Nephron progenitor cell (in vitro differentiated cells): ENCODE measurements at places on chromosomes 6 and 20.

GRCh38 chr20:2217857-2218539, 77.8 kb upstream of the TGM3 start:
- DNase-seq = no peak

DNA sequence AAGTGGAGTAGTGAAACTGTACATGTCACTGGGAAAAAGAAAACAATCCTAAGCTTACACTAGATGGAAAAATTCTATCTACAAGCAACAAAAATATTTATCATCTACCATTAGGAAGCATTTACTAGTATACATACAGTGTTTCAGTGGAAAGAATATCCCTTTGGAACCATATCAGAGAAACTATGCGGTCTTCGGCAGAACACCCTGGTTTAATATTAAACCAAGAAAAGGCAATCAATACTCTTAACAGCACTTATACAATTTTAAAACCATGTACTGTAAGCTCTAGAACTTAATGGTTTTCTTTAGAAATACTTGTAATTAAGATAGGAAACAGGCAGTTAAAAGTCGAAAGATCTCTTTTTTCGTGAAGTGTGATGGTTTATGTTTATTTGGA, 32.3 kb downstream of the GCLC start:
- DNase-seq = no peak

- no peak for DNase-seq
Measured at GRCh38 chr20:43900496-43900895, 14.2 kb upstream of the TOX2 start.

GRCh38 chr6:168574075-168574698, 133.2 kb downstream of the SMOC2 start:
- no peak for DNase-seq

DNA sequence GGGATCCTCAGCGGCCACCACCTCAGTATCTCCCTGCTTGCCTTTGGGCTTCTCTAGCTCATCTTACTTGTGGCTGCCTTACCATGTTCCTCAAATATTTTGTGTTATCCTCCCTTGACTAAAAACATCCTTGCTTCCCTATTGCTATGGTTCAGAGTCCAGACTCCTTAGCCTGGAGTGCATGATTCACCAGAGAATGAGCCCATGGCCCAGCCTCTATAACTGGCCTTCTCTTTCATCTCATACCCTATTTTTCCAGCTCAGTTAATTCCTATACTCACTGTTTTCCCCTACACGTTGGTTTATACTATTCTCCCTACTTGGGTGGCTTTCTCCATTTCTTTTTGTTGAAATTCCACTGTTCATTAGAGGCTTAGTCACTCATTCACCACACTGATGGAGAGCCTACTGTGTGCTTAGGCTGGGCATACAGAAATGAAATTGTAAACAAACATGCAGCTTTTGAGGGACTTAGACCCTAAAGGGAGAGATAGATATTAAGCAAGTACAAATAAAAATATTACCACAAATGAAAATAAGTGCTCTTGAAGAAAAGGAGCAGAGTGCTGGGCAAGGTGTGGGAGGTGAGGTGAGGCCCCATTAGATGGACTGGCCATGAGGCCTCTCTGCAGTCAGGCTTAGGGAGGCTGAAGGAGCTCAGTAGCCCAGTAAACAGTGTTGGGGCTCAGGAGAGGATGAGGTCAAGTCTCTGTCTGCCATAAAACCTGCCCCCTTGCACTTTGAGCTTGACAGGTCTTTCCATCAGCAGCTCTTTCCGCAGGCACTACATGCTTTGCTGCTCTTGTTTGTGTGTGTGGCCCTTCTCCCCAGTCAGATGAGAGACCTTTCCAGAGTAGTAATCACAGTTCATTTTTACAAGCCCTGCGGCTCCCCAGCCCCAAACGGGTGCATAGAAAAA, 109.3 kb downstream of the TCP11 start:
- peak; percentile 39 for DNase-seq

DNA sequence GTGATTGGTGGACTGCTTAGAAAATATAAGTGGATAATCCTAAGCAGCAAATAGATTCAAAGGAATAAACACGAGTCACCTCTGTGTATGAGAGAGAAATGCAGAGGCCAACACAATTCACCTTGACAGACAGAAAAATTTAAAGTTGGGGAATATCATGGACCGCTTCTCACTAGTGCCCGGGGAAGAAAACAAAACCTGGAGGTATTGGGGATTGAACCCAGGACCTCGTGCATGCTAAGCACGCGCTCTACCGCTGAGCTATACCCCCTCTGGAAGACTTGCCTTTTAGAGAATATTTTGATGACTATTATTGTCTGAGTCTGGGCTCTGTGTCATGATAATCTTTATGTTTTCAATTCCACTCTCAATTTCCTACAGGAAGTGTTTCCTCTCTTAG, 111.9 kb downstream of the TRIM27 start:
- no peak for DNase-seq

DNA sequence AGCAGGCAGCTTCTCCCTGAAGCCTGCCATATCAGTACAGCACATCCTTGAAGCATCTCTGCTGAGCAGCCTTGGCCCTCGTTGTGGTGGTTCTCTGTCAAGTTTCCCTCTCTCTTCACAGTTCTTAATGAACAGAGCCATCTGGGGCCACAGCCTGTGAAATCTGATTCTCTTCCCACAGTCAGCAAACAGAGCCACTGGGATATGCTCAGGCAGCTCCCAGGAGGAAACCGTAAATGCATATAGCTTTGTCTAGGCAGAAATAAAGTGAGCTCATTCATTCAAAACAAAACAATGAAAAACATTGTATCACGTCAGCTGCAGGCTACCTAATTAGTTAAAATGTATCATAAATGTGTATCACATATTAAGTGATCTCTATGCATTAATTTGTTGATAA, 80.3 kb downstream of the TBC1D7 start:
- DNase-seq = peak; percentile 34

DNA sequence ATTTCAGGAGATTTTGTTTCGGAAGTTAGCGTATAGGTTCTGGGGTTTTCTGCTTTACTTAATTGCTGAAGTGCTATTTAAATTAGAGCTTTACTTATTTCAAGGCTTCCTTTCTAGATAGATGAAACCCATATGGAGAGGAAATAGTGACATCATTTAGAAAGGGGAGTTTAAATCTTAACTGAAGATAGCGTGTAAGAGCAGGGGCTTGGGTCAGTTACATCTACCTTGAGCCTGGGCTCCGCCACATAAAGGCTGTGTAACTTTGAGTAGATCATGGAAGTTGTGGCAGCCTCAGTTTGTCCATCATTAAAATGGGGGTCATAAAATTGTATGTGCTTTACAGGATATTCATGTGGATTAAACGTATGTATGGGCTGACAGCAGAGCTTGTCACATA, 4.7 kb downstream of the CDS2 start:
- no peak for DNase-seq

DNA sequence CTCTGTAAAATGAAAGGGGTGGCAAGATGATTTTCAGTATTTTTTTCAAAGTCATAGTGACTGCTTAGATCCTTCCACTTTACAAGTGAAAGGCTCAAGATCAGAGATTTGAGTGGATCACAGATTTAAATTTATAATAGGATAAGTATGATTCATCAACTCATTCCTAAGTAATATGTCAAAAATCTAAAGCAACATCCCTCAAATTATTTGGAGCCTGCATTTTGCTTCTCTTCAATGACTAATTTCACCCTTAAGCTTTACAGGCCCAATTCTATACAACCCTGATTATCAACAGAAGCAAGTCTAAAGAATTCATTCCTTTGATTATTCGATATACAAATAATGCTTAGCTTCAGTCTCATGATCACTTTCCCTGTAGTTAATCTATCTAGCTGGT, 93.9 kb upstream of the HEY2 start:
- no peak for DNase-seq

GRCh38 chr6:137494281-137494987, at the start of gene OLIG3:
TSS of gene OLIG3 (minus strand) at chr6:137494394. CDS start at chr6:137494170, 224 bp downstream.
- DNase-seq = no peak

DNA sequence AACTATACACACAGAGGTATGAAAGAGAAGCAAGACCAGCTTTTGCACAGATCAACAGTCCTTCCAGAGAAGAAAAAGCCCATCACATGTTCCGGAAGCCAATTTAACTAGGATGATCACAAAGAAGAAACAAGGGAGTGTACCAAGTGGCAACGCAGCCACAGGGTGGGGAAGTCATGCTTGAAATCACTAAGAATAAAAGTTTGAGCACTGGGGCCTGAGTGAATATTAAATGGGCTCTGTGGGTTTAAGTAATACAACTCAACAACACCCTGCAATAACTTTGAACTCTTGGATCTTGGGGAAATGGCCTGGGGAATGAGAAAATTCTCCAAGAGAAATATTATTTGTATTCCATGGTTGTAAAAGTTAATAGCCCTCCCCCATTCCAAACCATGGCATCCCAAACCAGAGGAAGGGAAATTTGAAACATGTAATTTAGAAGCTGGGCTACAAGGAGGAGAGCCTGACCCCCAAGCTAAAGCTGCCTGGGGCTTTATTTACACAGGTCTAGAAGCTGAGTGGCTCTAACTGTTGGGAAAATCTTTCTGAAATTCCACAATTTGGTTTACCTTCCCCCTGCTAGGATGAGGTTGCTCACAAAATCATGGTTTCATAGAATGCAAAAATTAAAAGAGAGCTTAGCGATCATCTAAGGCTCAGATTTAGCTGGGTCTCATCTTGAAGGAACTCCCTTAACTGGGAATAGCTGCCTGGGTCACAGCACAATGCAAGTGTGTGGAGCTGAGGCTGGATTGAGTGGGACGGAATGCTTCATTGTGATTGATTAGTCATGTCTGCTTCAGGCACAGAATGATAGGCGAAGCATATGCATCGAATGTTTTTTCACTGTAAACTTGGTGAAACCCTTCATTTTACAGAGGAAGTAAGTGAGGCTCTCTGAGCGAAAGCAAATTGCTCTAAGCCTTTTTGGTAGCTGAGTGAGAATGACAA, 143.6 kb downstream of the BMP7 start:
- DNase-seq = no peak

DNA sequence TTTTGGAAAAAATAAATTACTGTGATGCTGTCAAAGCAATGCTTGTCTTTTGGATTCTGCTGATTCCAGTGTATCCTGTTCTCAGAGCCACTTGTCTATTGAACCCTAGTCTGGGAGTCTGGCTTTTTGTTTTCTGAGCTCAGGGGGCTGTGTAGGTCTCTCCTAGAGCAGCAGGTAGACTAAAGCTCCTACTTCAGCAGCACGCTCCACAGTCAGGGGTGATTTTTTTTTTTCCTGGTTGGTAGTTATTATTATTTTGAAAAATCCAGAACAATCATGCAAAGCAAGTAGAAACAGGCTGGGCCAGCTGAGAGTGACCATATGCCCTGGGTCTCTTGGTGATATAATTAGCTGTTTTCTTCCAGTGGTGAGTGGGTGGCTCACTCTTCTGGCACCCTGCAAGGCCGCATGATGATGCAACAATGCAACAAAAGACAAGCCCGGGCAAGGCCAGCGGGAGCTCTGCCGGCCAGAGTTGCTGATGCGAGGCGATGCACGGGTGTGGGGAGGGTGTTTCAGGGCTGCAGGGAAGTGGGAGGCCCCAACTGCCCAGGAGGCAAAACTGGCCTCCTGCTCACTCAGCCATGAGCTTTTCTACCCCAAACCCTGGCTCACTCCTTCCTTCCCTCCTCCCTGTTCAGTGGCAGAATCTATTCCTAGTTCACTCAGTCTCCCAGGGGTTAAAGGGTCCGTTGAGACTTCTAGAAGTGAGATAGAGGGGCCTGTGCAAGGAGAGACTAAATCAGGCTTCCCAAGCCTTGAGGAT, 11.5 kb upstream of the CDKN1A start:
- peak; percentile 69 for DNase-seq

DNA sequence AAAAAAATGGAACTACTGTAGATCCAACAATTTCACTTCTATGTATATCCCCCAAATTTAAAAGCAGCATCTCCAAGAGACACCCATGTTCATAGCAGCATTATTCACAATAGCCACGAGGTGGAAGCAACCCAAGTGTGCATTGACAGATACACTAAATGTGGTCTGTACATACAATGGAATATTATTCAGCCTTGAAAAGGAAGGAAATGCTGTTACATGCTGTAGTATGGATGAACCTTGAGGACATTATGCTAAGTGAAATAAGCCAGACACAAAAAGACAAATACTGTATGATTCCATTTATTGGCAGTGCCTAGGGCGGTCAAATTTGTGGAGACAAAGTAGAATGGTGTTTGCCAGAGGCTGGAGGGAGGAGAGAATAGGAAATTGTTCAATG, 34.2 kb downstream of the CAP2 start:
- no peak for DNase-seq

DNA sequence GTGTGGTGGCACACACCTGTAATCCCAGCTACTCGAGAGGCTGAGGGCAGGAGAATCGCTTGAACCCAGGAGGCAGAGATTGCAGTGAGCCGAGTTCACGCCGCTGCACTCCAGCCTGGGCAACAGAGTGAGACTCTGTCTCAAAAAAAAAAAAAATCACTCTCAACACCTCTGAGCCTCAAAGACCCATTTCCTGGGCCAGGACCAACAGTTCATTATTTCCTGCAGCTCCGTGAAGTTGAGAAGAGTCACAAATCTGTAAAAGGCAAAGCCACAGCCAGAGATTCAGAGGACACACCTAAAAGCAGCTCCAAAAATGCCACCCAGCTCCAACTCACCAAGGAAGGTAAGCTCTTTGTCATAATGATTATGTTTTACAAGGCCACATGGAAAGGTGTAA, 15.2 kb upstream of the NOP56 start:
- no peak for DNase-seq

- no peak for DNase-seq
Measured at GRCh38 chr20:2051946-2052345, 49.7 kb upstream of the STK35 start.

DNA sequence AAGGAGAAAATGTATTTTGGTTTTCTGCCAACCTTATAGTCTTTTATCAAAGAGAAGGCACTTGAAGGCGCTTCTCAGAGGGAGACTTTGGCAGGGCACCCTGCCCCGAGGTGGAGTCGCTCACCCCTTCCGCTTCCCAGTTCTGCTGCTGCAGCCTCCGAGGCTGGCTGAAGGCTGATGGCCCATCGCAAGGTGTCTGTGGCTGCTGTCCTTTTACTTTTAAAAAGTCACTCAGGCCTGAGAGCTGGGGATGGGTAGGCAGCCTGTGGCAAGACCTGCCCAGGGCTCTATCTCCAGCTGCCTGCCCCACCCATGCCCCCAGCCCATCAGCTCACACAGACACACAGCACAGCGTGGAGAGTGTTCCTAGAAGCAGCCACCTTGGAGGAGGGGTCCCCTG, 206.6 kb upstream of the CST7 start:
- no peak for DNase-seq

DNA sequence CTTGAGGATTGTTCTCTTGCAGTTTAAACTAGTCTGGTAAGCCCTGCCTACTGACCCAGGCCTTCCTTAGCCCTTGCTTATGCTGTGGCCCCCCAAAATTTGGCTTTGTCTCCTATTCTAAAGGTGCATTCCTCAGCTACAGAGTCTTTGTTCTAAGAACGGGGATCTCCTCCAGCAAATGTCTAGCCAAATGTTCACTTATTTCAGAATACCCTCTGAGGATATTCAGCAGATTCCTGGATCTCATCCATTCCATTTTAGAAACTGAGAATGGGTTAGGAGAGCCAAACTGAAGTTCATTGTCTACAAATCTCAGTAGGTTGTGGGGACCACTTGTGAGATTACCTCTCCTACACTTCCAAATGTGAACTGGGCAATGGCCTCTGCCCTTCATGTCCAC, 164.2 kb upstream of the ARG1 start:
- no peak for DNase-seq
